ENCODE measurements at places on chromosomes 4 and X. TPM values are rescaled to one million over a fixed set of nuclear protein-coding genes. Genes with fewer than 3 reads are reported as not detected.

- DNase-seq = no peak
These were observed 72.0 kb downstream of the EVC start for GRCh38 chr4:5782829-5783476.

DNA sequence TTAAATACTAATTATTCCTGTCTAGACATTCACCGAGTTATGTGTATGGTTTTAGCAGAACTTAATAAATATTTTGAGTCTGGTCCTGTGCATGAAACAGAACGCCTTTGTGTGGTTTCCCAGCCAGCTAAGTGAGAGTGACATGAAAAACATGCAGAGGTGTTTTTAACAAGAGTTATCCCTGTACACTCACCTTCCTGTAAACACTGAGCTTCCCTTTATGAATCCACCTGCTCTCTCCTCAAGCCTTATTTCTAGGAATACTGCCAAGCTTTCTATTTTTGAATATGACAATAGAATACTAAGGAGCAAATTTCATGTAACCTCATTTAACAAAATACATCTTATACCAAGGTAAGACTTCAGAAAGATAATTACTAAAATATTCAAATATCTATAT lies 270.3 kb upstream of the CTSO start:
- DNase-seq = peak; percentile 16

Gene MAOB
- 0.31 TPM for total RNA-seq

- DNase-seq = peak; percentile 23
These were observed 66.9 kb downstream of the GALNTL6 start for GRCh38 chr4:171880136-171880535.

DNA sequence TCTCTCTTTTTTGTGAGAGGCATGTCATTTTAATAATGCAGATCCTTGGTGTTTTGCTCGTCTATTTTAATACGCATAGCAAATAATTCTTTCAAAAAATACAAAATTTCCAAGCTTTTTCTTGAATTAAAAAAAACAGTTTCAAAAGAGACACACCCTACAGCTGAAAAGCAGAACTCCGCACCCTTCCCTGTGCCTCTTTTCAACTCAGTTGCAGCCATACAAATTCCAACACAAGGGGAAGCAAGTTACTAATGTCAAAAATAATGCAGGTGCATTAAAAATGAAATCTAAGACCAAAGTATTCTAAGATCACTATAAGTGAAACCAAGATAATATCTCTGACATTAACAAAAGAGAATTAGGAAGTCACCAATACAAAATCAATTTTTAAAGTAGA lies 66.6 kb downstream of the NR3C2 start:
- no peak for DNase-seq

GRCh38 chrX:76420237-76420636 lies 7.3 kb upstream of the MAGEE1 start:
- DNase-seq = no peak

Gene PPP1R2C
- not detected for total RNA-seq

Gene AKAP4
- 0.66 TPM for total RNA-seq

GRCh38 chr4:74934888-74935287 lies 2.0 kb downstream of the PARM1 start:
- peak; percentile 43 for DNase-seq

- peak; percentile 80 for DNase-seq
These were observed 691 bp upstream of the IGFBP7 start for GRCh38 chr4:57110640-57111511.

GRCh38 chr4:68948044-68948743 lies 3.4 kb downstream of the UGT2A3 start:
- DNase-seq = no peak

GRCh38 chrX:48684134-48684533 lies 535 bp downstream of the WAS start:
- no peak for DNase-seq

DNA sequence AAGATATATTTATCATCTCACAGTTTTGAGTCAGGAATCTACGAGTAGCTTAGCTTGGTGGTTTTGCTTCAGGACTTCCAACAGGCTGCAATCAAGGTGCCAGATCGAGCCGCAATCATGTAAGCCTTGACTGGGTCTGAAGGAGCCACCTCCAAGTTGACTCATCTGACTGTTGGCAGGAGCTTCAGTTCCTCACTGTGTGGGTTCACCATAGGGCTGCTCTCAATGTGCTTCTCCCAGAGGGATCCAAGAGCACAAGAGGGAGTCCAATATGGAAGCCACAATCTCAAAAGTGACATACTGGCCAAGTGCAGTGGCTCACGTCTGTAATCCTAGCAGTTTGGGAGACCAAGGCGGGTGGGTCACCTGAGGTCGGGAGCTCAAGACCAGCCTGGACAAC lies 26.5 kb downstream of the DCHS2 start:
- DNase-seq = no peak

- peak; percentile 19 for DNase-seq
These were observed 8.4 kb upstream of the GPM6B start for GRCh38 chrX:13825178-13825762.

Gene DUSP9
- 0.35 TPM for total RNA-seq

GRCh38 chr4:170008371-170008770 lies 17.8 kb downstream of the MFAP3L start:
- DNase-seq = no peak

Gene PLAC8
- 0.84 TPM for total RNA-seq

Gene BEND4
- total RNA-seq = 0.04 TPM

Gene SEC31A
- total RNA-seq = 163 TPM

Gene DCLK2
- 4.5 TPM for total RNA-seq

Gene SPANXC
- total RNA-seq = not detected
